Right lobe of liver (tissue), 6 donors: ENCODE measurements at places on chromosomes 3 and 15.

DNA sequence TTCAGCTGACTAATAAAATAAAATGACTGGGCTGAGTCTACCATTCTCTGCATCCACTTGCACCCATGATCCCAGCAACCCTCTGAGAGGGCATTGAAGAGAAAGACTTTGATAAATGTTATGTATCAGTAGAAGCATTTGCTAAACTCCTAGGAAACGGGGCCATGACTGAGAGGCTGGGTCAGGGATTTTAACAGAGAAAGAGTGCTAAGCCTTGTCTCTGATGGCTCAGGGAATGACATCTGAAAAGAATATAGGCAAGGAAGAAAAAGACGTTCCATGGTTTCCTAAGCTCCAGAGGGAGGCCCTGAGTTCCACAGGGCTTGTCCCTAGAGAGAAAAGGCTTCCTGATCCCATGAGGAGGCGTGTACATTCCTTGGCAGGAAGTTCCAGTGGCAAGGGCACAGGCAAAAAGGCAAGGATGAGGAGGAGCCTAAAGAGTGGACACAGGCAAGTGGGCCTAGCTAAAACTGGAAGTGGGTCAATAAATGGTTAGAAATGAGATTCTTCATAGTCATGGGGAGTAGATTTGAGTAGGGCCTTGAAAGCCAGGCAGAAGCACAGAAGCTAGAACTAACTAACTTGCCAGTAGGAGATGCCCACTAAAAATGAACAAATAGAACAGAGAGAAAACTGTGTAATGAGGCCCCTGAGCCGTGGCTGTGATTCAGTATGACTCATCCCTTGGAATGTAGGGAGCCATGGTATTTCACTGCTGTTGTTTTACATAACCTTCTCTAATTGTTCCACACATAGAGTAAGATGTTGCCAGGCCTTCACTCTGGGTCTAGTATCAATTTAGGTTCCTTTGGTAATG, 44.9 kb upstream of the MANF start:
- DNase-seq = no peak

- no peak for DNase-seq
Measured at GRCh38 chr3:90221900-90222299, 1114.5 kb downstream of the EPHA3 start.

DNA sequence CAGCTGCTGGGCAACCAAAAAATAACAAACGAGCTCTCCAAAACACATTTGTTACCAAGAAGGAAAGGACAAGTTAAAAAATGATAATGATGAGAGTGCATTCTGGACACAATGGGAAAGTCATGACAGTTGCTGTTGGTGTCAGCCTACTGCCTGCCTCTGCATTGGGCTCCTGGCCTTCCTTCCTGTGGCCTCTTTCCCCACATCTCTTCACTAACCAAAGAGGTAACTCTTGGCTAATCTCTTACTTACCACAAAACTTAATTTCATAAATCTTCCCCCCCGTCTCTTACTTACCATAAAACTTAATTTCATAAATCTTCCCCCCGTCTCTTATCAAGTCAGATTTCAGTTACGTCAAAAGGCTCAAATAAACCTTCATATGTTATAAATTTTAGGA, 58.6 kb downstream of the AGTR1 start:
- no peak for DNase-seq

DNA sequence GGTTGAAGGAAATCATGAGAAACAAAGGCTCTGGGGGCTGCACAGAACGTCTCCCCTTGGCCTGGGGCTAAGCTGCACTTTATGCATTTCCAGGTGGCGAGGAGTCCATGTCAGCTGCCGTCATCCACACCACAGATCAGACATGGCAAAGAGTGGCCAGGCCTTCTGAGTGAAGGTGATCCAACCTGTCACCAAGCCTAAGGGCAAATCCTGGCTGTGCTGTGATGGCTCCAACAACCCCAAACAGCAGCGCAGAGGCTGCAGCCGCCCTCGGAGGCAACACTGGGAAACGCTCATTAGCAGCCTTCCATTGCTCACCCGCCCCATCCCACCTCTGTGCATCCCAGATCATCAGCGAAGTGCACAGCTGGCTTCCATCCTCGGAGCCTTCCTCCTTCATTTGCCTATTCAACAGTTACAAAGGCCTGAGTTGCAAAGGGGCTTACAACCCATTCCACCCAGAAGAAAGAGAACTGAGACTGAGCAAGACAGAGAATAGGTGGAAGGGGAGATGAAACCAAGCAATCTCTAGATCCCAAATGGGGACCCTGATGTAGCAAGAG, 55.7 kb downstream of the SRGAP3 start:
- no peak for DNase-seq

- DNase-seq = no peak
Measured at GRCh38 chr3:78880603-78881461, 887.0 kb downstream of the ROBO1 start.

GRCh38 chr3:174242311-174243041, 616.7 kb upstream of the NAALADL2 start:
- DNase-seq = no peak

DNA sequence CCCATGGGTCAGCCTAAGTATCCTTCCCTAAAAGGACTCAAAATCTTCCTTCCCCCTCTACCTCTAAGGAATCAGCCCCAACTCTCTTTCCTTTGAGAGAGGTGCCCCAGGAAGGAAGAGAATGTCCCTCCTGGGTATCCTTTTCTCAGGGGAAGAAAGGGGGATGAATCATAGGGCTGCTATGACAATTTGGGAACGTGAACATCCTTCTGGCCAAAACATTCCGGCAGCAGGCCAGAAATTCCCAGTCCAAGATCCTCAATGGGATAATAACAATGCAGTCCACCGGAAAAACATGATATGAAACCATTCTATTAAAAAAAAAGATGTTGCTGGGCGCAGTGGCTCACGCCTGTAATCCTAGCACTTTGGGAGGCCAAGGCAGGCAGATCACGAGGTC, 50.8 kb upstream of the CACNA2D3 start:
- no peak for DNase-seq

GRCh38 chr3:32175607-32176197, 62.8 kb upstream of the CMTM8 start:
- DNase-seq = no peak

DNA sequence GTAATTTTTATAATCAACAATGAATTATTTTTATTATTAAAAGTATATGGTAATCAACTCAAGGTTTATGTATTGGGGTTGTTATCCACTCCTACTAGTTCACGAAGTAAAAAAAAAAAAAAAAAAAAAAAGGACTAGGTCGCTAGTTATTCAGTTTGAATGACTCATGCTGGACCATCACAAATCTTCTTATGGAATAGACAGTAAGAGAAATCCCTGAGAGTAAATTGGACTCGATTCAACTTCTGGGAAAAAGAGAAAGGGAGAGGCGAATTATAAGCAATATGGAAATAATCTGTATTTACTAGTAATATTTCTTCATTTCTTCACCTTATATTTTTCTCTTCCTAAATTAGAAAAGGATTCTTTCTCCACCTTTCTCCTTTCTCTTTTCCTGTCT, 2.0 kb downstream of the MYEF2 start:
- DNase-seq = no peak

DNA sequence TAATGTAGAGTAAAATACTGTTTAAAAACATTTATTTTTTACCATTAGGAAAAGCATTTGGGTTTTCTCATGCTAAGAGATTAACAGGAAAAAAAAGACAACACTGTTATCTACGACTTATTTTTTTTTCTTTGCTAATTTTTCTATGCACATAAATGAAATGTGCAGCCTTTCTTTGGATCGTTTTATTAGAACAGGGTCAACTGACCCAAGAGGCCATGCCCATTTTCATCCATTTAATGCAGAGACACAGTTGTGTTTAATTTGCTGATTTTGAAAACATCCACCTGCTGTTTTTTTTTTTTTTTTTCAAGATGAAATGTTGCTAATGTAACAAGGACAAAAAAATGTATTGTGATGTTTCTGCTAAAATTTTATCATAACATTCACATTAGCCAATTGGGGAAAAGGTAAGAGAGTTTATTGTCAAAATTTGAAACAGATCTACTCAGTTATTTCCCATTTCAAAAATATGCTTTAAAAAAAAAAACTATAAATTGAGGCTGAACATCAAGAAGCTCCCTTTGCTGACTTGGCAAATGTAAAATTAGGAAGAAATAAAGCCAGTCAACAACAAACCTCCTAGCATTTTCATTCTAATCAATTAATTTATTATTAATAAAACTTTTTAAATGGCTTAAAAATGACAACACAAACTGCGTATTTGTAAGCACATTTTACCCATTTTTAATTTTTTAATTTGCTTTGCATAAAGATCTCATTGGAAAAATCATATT, 485.2 kb downstream of the ROBO2 start:
- no peak for DNase-seq

GRCh38 chr3:186118692-186119091, 9.8 kb upstream of the ETV5 start:
- DNase-seq = no peak

GRCh38 chr3:71726146-71726545, 944 bp upstream of the EIF4E3 start:
- no peak for DNase-seq

GRCh38 chr3:42027571-42027970, 63.6 kb upstream of the TRAK1 start:
- no peak for DNase-seq

DNA sequence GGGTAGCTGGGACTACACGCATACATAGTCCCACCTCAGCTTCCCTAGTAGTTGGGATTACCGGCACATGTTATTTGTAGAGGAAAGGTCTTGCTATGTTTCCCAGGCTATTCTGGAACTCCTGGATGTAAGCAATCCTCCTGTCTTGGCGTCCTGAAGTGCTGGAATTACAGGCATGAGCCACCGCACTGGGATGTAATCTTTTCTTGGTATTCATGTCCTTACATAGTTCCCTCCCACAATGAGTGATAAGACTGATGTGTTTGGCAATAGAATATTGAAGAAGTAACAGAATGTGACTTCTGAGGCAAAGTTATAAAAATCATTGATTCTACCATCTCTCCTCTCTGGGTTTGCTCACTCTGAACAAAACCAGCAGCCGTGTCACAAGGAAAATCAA, 22.7 kb upstream of the ALCAM start:
- DNase-seq = no peak

DNA sequence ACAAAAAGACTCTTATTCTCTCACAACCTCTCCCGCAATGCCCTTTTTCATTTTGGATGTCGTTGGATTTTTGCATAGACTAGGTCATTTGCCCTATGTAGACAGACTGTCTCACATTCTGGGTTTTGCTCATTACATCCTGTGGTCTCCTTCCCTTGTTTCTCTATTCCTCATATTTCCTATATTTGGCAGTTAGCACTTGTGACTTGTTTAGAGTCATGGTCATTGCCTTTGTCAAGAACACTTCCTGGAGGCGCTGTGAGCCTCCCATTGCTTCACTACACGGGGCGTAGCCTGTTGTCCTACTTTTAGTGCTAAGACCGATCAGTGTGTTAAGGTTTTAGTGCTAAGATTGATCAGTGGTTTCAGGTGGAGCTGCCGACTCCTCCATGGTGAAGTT, 16.1 kb upstream of the TATDN2 start:
- DNase-seq = no peak

DNA sequence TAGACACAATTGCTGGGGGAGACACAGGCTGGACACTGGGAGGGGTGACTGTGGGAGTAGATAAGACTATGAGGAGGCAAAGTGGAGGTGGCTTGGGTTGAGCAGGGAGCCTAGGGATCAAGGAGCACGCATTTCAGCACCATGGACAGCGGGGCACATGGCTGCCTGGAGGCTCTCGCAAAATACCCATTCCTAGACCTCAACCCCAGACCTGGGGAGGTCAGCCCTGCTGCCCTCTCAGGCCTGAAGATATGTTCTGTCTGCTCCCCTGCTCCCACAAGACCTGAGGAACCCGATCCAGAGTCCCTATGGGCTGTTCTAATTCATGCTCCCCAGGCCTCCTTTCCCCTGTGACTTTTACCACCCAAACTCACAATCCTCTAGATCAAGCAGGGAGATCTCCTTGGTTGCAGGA, 16.0 kb upstream of the CPEB1 start:
- no peak for DNase-seq

DNA sequence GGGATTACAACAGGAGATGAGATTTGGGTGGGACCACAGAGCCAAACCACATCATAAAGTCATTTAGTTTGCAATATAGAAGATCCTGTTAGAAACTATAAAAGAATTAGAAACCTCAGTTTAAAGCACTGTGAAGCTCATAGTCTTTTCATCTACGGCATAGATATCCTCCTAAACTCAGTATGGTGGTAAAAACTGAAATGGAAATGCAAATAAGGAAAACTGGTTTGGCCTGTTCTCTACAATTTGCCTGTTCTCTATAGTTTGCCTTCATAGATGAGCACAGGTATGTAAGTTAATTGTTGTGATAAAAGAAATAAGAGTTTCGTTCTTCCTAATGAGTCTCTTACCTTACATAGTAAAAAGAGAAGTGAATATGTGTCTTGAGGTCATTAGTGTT, 331.6 kb upstream of the ARL6 start:
- DNase-seq = no peak

- no peak for DNase-seq
Measured at GRCh38 chr15:66928101-66928500, 137.3 kb upstream of the SMAD3 start.

DNA sequence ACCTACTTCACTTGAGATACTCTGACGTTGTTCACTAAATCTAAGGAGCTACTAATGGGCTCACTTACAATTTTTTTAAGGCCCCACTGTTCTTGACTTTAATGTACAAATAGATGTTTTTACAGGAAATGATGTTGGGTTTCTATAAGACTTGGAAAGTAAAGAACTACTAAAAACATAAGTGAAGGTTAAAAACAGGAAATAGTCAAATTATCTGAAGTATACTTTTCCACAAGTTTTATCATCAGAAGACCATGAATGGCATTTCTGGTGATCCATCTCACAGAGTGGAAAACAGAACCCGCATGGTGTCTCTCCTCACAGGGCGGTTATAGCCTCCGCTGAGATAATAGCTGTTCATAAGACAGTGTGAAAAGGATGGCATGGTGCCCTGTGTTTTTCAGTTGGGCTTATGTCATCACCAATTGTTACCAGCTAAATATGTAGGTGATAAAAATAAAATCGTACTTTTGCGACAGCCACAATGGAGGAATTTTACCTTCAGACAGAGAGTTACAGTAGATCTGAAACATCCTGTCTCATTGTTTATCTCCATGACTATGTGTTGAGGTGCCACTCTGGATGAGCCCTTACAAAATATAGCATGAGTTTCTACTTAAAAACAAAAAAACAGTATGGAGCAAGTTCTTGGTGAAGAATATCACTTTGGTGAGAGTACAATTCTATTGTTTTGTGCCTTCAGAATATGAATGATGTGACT, 462.4 kb downstream of the RAP2B start:
- no peak for DNase-seq
